ENCODE measurements at places on chromosomes 1 and 21.

- peak; percentile 87 for DNase-seq
Observed at GRCh38 chr1:203327684-203328457, 22.6 kb downstream of the BTG2 start.

- no peak for DNase-seq
Observed at GRCh38 chr1:202212787-202213186, 19.2 kb downstream of the LGR6 start.

DNA sequence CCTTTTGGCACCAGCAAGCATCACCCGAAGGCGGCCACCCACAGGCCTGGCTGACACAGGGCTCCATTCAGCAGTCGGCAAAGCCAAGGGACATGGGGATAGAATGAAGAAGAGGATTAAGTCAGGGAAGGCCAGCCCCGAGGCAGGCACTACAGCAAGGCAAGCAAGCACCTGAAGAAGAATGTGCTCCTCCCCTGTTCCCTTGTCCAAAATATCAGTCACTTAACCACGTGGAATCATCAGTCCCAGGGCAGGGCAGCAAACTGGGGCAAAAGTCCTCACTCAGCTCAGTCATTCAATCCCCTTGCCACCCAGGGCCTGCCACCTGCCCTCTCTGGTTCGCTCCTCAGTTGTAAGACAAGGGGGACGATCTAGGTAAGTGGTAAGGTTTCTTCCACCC is 9.3 kb downstream of the KANK4 start:
- no peak for DNase-seq

DNA sequence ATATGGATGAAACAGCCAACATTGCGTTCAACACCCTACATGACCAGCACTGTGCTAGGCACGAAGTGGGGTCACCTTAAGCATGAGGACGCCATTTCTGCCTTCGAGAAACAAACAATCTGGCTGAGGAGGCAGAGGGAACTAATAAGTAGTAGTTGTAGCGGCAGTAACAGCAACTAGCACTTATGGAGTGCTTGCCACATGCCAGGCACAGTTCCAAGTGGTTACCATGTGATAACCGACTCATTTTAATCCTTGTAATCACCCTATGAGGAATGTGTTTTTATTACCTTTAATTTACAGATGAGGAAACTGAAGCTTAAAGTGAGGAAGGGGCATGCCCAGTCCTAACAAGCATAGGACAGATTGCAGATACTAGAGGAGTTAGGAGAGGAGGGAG is 33.7 kb downstream of the KCND3 start:
- DNase-seq = no peak

- DNase-seq = no peak
Observed at GRCh38 chr1:61050541-61051442, 31.6 kb upstream of the NFIA start.

- DNase-seq = no peak
Observed at GRCh38 chr1:236760480-236760879, 34.6 kb upstream of the MTR start.

DNA sequence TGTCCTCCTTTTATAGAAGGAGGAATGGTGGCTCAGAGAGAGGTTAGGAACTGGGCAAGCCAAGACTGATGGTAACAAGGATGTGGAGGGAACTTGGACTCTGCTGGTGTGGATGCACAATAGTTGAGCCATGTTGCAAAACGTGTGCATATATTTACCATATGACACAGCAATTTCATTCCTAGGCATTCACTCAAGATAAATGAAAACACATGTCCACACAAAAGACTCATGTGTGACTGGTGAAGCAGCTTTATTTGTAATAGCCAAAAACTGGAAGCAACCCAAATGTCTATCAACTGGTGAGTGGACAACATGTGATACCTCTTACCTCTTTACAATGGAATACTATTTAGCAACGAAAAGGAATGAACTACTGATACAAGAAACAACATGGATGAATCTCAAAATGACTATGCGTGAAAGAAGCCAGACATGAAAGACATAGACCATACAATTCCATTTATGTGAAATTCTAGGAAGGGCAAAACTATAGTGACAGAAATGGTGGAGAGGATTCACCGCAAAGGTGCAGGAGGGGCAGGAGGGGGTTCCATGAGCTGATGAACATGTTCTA is 36.2 kb downstream of the CAMK2N1 start:
- no peak for DNase-seq

GRCh38 chr1:200242110-200243041 is 167.5 kb downstream of the ZNF281 start:
- DNase-seq = peak; percentile 62

DNA sequence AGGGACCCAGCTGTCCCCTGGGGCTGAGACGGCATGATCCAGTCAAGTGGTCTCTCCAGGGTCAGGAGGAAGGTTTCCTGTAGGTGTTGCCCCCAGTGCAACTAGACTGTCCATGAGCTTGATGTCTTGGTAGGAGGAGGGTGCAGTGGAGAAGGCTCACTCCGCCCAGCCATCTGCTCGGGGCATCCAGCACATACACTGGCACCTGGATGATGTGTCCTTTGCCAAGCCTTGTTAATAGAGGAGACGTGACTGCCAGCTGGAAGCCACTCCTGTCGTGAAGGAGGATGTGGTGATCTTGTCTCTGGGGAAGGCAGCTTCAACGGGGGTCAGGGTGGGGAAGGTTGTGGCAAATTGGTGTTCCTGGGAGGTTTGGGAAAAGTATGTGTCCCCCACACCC is 6.2 kb downstream of the DISP3 start:
- no peak for DNase-seq

DNA sequence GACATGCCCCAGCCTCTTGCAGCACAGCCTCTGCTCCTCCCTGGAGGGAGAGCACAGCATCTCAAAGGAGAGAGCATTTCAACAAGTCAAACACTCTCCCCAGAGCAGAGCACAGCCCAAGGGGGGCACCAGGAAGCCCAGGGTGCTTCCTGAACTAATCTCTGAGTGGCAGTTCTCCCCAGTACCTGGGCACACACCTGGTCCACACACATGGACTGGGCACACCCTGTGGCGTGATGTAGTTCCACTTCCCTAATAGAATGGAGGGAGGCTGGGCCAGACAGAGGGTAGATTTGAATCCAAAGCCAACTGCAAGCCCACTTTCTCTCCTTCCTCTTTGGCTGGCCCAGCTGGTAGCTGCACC is 55.5 kb downstream of the CD46 start:
- DNase-seq = no peak

- no peak for DNase-seq
Observed at GRCh38 chr1:1050577-1051052, 23.5 kb downstream of the RNF223 start.

- DNase-seq = peak; percentile 61
Observed at GRCh38 chr21:37916310-37917051, at the start of gene KCNJ6. Gene KCNJ6 (minus strand): TSS chr21:37916457. CDS start chr21:37840682, 75,775 bp downstream.

GRCh38 chr1:164563721-164564360 is 4.9 kb downstream of the PBX1 start:
- no peak for DNase-seq

DNA sequence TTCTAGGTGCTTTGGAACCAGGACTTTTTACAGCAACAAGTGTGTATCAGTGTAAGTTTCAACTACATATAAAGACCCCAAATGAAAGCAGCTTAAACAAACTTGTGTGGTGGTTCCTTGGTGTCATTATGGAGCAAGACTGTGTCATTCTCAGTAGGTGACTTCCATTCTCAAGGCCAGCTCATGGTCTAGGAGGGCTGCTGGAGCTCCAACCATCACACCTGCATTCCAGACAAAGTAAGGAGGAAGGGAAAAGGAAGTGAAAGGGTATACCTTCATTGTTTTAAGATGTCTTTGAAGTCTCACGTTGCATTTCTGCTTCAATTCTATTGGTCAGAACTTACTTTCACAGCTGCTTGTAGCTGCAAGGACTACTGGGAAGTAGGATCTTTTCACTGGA is 188.6 kb downstream of the C1orf94 start:
- no peak for DNase-seq

DNA sequence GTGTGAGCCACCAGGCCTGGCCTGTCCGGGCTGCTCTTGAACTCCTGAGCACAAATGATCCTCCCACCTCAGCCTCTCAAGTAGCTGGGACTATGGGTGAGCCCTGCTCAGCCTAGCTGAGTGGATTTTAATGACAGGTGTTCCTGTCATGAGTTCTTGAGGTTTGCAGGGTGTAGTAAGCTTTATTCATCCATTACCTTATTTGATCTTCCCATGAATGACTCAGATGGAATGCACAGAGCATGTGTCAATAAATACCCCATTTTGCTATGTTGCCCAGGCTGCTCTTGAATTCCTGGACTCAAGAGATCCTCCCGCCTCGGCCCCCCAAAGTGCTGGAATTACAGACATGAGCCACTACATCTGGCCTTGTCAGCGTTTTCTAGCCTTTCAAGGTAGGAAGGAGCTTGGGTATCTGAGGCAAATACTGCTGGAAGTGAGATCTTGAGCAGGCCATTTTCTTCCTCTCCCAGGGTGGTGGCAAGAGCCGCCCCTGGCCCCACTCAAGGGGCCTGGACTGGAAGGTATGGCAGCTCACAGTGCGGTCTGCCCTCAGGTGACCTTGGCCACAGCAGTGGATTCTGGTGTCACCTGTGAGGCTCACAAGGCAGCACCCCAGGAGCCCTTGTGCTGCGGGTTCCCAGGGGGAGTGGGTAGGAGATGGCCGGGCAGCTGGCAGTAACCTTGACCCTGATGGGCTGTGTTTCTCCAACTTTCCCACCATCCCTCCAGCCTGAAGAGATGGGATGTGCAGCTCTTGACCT is 20.0 kb downstream of the PIK3CD start:
- peak; percentile 78 for DNase-seq

DNA sequence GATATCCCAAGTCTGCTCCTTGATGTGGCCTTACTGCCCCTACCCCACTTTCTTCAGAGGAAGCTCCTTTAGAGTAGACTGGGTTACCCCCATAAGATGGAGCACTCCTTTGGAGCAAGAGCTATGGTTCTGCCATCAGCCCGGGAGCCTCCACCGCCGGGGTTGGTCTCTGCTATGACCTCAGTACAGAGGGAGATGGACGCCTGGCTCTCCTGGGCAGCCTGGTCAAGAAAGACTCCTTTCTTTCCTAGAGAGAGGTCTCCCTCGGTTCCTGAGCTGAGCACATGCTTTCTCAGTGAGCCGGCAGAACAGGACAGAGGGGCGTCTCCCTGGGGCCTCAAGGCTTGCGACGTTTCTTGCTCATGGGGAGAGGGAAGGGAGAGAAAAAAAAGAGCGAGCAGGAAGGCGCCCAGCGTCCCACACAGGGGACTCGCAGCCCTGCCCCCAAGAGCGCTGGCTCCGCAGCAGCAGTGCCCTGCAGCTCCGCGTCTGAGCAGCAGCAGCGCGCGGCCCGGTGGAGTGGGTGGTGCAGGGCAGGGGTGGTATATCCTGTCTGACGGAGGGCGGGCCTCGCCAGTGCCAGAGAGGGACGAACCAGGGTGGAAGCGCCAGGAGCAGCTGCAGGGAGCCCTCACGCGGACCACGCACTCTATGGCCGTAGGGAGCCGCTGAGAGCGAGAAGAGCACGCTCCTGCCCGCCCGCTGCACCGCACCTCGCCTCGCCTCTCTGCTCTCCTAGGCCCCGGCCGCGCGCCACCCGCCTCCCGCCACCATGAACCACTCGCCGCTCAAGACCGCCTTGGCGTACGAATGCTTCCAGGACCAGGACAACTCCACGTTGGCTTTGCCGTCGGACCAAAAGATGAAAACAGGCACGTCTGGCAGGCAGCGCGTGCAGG is at the start of gene PKP1:
PKP1 (plus strand) TSS at position 576 of the 899 bp plus-strand sequence; CDS start at position 773, 197 bp downstream.
- DNase-seq = peak; percentile 81

- no peak for DNase-seq
Observed at GRCh38 chr1:112956544-112957132, 642 bp upstream of the SLC16A1 start.

DNA sequence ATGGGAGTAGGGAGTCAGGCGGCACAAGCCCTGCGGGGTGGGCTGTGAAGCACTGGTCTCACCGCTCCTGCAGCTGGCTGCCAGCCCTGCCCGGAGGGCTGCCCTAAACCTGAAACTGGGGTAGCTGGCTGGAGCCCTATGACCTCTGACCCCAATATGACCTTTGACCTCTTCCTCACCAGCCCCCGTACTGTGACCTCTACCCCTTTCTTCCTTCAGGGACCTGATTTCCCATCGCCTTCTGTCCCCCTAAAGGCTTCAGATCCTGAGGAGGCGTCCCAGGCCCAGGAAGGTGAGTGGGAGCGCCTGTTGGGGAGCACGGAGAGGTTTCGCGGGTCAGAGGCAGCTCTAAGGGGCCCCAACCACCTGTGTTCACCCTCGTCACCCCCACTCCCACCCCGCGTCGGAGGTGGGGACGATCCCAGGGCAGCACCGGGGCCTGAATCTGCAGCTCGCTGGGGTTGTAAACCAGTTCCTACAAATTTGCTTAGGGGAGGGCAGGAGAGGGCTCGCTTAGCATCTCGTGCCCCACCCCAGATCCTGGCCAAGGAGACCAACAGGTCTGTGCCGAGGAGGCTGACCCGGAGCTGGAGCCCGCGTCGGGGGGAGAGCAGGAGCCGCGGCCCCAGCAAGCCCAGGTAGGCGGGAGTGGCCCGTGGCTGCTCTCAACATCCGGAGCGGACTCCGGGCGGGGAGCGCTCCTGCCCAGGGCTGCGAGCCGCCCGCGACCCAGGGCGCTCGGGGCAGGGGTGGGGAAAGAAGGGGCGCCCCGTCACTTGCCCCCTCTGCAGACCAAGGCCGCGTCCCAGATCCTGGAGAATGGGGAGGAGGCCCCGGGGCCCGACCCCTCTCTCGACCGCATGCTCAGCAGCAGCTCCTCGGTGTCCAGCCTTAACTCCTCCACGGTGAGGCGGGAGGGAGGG is 7.3 kb downstream of the SYTL1 start:
- peak; percentile 75 for DNase-seq

GRCh38 chr1:223455470-223455869 is 62.3 kb downstream of the CCDC185 start:
- no peak for DNase-seq

DNA sequence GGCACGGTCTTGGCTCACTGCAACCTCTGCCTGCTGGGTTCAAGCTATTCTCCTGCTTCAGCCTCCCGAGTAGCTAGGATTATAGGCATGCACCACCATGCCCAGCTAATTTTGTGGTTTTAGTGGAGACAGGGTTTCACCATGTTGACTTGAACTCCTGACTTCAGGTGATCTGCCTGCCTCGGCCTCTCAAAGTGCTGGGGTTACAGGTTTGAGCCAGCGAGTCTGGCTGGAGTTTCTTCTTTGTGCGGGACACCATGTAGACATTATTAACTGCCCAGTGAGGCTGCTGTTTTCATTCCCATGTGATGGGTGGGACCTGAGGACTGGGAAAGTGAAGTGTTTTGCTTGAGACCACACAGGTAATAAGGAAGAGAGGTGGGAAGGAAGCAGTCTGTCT is 23.3 kb downstream of the PLA2G5 start:
- no peak for DNase-seq

GRCh38 chr1:17061486-17061885 is 7.7 kb upstream of the SDHB start:
- no peak for DNase-seq

- no peak for DNase-seq
Observed at GRCh38 chr1:67684526-67685066, 405 bp upstream of the GADD45A start.

DNA sequence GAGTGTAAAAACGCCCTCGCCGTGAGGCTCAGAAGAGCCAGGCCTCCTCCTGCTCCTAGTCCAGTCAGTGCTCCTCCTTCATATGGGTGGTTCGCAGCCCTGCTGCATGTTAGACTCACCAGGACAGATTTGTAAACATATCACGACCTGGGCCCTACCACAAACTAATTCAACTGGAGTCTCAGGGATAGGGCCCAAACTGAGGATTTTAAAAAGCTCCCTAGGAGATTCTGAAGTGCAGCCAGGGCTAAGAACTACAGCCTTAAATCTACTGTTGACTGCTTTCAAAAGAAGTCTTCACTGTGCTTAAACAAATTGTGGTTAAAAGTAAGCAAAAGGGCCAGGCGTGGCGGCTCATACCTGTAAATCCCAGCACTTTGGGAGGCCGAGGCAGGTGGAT is 57.0 kb downstream of the CAMTA1 start:
- no peak for DNase-seq

Measured in NCI-H510A (cell line).